ENCODE measurements at places on chromosomes 1 and 21.

DNA sequence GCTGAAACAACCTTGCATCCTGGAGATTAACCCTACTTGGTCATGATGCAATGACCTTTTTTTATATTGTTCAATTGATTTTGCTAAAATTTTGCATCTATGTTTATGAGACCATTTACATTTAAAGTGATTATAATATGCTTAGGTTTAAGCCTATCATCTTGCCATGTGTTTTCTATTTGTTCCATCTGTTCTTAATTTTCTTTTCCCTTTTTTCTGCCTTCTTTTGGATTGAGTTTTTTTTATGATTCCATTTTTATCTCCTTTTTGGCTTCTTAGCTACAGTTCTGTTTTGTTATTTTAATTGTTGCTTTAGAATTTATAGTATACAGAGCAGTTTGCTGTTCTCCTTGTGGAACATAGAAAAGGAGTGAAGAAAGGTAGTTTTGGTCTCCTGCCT is 385.1 kb upstream of the USP24 start:
- no peak for DNase-seq

- no peak for DNase-seq
These were observed 58.1 kb upstream of the STUM start for GRCh38 chr1:226490426-226490809.

- no peak for DNase-seq
These were observed 813 bp upstream of the DEDD start for GRCh38 chr1:161133220-161133740.

- DNase-seq = no peak
These were observed 62.4 kb downstream of the BACH1 start for GRCh38 chr21:29360799-29361765.

GRCh38 chr1:246193537-246193936 is 313.5 kb downstream of the SMYD3 start:
- no peak for DNase-seq

DNA sequence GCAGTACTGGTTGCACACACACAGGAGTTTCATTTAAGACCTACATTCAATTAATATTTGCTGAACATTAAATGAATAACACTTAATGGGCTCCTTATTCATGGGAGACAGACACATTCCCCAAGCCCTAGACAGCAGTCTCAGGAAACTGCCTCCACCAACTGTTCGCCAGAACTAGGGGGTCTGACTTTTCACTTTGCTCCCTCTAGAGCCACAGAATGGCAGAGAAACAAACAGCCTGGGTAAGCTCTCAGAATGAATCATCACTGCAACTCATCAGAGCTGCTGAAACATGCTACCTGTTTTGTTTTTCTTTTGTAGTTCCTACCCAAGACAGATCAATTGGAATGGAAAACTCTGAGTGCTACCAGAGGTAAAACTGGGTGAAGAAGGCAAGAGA is 31.7 kb downstream of the ELK4 start:
- DNase-seq = no peak

DNA sequence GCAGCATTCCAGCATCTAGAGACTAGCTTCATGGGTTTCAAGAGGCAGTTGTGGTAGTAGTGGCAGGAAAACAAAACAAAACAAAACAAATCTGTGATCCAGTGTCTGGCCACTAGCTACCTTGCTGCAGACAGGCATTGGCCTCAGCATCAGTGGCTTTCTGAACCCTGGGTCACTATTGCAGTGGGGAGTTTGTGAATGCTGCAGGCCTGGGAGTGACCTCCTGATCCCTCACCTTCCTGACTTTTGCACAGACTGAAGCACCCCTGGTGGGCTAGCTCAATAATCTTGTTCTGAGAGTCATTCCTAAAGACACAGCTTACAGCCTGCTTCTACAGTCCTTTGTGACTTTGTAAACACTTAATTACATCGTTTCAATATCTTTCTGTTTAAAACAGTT is 24.9 kb upstream of the APCS start:
- DNase-seq = no peak

DNA sequence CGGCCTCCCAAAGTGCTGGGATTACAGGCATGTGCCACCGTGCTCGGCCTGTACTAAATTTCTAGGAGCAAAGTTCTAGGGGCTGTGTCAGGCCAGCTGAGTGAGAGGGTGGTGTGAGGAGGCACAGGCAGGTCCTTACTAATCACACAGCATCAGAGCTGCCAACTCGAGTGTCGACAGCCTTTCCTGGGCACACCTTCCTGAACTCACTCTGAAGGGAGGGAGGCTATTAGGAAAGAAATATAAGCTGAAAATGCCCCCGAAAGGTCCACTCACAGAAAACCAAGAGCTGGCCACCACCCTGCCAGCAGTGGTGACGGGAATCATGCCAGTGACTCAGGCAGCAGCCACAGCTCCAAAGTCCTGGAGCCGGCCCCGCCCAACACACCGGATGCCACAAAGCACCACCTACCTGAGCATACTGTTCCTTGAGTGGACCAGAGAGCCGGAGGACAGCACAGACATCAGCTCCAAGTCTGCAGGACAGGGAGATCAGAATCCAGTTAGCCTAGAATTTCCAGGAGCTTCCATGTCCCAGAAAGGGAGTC is 4.5 kb downstream of the PMVK start:
- no peak for DNase-seq
